ENCODE measurements at places on chromosomes 13 and 19.
A peak's percentile ranks its signal among the peaks of the same experiment; 100 is the strongest.

- peak; percentile 57 for DNase-seq
Observed at GRCh38 chr19:34217952-34218817, 36.2 kb upstream of the GARRE1 start.

GRCh38 chr19:30281906-30282305 is 90.3 kb upstream of the ZNF536 start:
- DNase-seq, result no peak

DNA sequence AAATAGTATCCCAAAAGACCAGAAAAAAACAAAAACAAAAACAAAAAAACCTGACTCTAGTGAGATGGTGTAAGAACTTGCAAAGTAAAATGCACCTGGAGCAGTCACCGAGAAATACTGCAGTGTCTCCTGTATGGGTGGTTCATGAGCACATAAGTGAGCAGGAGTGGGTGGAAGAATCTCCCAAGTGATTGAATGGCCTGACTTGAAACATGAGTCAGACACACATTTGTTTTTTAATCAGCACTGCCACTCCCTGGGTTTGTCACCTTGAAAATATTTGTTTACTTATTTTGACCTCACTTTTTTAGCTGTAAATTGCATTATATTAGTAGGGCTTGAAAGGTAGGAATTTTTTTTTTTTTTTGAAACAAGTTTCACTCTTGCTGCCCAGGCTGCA is 2.0 kb downstream of the ZNF431 start:
- no peak for DNase-seq

- no peak for DNase-seq
Observed at GRCh38 chr13:111037927-111038326, 77.2 kb upstream of the ARHGEF7 start.

DNA sequence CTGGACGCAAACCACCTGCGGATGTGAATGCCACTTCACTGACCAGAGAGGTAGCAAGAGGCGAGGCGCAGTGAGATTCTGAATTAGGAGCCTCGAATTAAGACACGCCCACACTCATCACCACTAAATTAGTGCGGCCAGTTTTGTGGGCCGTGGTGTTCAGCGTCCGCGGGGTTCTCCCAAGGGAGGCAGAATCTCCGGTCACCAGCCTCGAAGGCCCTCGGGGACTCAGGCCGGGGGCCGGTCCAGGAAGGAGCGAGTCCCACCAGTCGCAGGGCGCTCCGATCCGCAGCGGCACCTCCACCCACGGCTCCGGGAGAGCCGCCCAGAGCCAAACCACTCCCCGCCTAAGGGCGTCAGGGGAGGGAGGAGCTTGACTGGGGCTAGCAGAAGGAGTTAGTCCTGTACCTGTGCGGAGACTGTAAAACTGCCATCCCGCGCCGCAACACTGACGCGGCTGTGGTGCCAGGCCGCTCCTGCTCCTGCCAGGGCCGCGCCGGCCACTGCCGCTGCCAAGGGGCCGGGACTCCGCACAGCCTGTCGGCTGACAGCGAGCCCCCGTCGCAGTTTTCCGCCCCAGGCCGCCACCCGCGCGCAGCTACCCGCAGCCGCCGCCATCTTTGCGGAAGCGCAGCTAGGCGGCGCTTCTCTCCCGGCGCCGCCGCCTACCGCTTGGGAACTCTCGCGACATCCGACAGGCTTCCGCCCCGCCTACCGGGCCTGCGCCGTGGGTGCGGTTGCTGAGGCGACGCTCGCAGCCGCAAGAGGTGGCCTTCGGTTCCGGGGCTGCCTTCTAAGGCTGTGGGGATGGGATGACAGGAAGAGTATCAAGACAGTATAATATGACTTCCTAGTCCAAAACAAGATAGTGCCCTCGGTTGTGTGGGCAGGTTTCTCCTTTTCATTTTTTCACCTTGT is at the start of gene MICU2:
MICU2 (minus strand) TSS at position 640 of the 918 bp plus-strand sequence; CDS start at position 618, 22 bp downstream.
- peak; percentile 93 for DNase-seq

GRCh38 chr13:90500569-90500968 is 846.9 kb upstream of the MIR17HG start:
- DNase-seq, result no peak

DNA sequence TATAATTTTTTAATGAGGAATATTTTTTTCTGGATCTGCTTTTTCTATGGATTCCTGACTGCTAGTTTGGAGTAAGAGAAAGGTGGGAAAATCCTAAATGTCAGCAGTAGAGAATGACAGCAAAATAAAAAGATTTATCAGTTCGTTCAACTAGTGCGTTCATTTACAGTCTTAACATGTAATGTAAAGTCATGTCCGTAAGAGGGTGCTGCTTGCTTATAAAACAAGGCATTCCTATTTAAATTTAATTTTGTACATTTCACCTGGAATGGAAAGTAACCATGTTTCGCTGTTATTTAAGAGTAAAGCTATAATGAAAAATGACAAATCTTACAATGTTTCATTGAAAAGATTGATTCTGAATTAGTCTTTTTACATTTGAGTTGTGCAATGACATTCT is 76.6 kb downstream of the ZMYM2 start:
- no peak for DNase-seq

DNA sequence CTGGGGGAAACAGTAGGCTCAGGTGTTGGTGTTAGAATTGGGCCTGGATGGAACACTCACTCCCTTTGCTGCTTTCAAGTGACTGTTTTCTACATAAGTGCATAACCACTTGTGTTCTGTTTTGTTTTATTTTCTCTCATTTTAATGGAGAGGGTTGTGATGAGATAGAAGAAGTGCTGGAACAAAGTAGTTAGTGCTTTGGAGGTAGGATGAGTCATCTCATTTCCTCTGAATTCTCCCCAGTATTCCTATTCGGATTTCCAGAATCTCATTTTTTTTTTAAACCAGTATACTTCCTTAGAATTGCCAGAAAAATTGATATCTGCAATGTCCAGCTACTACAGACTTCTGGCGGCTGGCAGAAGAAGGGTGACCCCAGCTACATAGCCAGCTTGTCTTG is 575.9 kb downstream of the MYO16 start:
- no peak for DNase-seq

Data from activated T-cell treated with anti-CD3 and anti-CD28 coated beads for 24 hours (primary cell).